ENCODE measurements at places on chromosomes 16 and 17.

DNA sequence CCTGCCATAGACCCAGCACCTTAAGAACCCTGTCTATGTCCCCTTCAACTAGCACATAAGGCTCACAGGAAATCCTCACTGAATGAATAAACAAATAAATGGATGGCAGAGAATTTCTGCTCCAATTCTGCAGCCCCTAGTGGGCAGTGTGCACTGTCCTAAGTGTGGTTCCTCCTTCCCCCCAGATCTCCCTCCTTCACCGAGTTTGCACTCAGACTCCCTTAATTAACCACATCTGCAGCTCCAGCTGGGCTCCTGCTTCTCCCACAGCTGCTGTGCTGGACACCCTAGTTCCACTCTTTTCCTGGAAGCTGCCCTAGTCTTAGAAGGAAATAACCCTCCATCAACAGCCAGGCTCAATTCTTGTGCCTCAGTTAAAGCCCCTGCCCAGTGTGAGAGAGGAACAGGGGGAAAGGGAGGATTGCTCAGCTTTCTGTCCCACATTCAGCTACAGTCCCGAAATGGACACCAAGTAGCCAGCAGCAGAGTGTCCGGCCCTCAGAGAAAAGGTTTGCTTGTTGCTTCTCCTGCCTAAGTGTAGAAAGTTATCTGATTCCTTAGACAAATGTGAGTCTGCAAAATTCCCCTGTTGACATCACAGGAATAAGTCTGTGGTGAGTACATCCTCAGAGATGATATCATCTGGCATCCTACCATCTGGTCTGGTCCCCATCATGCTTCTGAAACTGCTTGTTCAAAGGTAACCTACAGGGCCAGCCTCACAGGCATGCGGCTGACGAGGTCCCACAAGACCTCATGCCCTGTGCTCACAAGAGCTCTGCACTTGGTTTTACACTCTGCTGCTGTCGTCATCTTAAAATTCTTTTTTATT lies 12.3 kb downstream of the LRRC3C start:
- no peak for DNase-seq

DNA sequence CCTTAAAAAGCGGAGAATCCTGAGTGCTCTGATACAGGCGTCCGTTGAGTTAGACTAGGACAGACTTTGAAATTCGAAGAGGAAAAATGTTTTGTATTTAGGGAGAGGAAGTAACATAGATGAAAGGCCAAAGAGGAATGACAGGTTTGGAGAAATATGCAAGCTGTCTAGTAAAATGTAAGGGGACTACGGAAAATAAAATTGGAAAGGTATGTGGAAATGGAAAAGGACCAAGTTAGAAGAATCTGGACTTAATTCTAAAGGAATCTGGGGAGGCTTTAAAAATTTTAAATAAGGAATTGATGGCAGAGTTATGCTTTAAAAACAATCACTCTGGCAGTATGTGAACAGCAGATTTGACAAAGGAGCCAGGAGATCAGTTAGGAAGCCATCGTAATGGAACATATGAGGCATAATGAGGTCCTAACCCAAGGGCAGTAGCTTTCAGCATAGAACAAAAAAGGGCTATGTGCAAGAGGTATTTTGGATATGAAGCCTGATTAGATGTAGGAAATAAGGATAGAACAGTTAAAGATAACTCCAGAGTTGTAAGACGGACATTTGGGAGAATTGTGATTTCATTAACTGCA lies 38.3 kb downstream of the CYB561 start:
- no peak for DNase-seq

- no peak for DNase-seq
Observed at GRCh38 chr16:3577302-3577752, at the start of gene NLRC3. Gene NLRC3 (minus strand): TSS chr16:3577403. CDS start chr16:3565036, 12,367 bp downstream.

DNA sequence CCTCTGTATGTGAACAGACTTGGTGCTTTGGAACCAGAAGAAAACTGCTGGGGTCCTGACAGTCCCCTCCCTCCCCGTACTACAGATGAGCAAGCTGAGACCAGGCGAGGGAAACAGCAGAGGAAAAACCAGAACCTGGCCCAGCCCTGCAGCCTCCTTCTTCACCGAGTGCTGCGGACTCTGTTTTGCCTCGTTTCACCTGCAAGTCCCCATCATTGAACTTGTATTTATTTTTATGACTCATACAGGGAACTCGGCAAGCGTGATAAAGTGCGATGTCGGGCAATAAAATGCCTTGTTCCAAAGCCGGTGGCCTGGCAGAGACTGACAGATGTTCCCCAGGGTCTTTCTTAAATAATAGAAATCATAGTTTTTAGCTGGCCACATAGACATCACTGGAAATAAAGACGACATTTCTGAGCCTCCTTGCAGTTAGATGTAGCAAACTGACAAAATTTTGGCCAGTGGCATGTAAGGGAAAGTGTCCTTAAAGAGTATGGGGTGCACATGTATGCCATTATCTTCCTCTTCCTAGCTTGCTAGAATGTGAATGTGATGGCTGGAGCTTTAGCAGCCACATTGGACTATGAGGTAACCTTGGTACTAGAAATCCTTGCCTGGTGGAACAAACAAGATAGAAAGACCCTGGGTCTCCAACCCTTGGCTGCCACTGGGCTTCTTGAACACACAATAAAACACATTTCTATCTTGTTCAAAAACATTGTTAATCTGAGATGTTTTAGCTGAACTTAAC lies 128.6 kb downstream of the IRF8 start:
- DNase-seq: no peak

DNA sequence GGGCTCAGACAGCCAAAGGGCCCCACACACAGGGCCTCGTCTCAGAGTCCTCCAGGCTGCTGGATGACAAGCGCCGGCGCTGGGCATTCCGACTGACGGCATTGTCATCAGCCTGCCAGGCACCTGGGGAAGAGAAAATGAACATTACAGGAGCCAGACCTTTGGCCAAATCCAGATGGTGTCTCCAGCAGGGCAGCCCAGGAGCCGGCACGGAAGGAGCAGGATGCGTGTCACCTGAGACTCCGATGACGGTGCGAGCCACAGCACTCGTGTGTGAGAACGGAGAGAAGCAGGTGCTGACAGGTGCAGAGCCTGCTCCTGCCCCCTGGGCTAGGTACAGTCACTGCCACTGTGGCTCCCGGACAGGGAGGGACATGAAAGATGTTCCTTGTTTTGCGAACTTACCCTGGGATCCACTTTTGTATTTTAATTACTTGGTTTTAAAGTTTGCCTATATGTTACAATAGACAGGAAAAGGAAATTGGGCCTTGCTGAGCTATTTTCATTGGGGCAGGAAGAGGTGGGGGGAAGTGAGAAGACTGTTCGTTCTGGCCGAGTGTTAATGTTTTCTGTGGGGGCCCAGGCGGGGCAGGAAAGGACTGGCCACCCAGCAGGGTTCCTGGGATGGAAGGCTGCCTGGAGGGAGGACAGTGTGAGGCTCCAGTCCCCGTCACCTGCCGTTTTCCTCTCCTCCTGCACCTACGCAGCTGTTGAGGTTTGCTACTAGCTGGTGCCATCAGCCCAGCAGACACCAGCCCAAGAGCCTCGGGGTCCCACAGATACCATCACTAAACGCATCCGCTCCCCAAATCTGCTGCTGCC lies 4.4 kb upstream of the FOXJ1 start:
- DNase-seq: no peak

All from NCI-H1694 (cell line).